Lung microvascular endothelial cell (primary cell): ENCODE measurements at places on chromosomes 7 and 10.
A peak's percentile ranks its signal among the peaks of the same experiment; 100 is the strongest.

DNA sequence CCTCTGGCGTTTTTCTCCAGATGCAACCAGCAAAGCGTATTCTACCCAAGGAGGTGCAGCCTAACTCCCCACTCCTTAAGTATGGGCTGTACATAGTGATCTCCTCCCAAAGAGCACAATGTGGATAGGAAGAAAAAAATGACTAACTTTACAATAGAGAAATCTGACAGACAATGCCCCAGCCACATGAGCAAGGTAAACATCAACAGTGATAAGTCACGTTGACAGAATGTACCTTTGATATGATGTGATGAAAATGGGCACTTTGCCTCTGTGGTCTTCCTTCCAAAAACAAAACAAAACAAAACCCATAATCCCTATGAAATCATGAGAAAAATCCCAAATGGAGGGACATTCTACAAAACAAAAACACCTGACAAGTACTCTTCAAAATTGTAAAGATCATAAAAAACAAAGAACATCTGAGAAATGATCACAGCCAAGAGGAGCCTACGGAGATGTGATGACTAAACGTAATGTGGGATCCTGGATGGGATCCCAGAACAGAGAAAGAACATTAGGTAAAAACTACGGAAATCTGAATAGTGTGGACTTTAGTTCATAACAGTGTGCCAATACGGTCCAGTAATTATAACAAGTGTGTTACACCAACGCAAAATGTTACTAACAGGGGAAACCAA, 50.6 kb downstream of the ABLIM1 start:
- peak; percentile 87 for DNase-seq

DNA sequence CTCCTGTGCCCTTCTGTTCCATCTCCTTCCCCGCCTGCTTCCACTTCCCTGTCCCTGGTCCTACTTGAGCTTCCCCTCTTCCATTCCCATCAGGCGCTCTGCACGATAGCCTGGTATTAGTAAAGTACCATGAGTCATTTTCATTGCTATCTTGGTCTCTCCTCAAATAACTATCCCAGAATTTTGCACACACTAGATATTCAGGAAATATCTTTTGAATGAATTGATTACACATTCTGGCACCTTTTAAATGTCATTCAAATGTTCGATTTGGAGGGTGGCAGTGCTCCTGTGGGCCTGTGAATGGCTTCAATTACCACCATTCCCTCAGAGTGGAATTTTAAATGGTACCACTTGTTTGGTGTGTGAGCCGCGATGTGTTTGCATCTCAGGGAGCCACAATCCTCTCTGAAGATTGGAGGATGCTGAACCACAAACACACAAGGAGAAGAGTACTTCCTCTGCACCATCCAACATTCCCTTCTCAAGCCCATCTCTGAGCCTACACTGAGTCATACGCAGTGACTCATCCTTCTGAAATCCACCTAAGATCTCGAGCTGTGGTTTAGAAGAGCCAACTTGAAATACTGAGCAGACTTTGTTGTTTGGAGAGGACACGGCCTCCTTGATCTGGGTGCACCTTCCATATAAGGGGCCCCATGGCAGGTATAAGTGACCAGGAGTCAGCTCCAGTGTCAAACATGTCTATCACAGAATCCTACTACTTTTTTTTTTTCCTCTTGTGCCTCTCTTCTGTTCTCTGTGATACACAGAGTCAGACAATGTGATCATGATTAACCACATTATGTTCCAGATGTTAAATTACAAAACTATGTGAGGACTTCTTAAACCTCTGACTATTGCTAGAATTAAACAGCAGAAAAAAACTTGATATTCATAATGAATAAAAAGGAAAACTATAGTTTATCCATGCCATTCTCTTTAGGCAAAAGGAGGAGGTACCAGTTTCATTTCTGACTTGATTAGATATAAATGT, 81.9 kb downstream of the BMPER start:
- peak; percentile 85 for DNase-seq

GRCh38 chr10:6282454-6282958, 79.8 kb downstream of the PFKFB3 start:
- DNase-seq = no peak

DNA sequence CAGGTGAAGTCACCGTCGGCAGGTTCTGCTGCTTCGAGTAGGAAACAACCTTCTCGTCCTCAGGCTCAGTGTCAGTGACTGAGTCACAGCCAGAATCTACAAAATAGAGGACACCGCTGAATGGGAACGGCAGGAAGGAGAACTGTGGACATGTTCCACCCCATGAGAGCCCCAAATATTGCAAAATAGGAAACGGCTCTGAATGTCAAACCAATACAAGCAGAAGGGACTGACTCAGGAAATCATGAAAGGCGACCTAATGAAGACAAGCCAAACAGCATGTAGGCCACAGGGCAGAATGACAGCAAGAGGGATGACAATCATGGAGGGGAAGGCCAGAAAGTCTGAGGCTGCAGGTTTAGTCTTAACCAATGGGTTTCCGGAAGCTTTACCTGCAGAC, 63.5 kb downstream of the PIK3AP1 start:
- peak; percentile 16 for DNase-seq

DNA sequence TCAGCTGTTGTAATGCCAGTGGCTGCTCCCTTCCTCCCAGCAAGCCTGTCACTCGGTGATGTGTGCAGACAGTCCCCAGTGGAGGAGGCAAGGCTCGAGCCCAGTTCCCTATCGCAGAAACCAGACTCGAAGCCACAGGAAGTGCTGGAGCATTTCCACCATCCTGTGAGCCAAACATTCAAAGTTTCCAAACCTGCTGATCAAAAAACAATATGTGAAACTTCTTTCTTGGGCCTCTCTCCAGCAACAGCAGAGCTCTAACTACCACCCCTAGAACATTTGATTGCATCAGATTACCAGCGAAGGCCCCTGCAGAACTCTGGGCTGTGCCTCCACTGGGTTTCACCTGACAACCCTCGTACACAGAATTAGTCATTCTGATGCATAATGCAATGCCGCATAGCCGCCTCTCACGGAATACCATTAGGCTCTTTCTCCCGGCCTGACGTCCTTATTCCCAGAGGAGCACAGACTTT, 94.0 kb downstream of the ELMO1 start:
- DNase-seq = peak; percentile 98

GRCh38 chr7:74038194-74038961, 10.4 kb downstream of the ELN start:
- no peak for DNase-seq

DNA sequence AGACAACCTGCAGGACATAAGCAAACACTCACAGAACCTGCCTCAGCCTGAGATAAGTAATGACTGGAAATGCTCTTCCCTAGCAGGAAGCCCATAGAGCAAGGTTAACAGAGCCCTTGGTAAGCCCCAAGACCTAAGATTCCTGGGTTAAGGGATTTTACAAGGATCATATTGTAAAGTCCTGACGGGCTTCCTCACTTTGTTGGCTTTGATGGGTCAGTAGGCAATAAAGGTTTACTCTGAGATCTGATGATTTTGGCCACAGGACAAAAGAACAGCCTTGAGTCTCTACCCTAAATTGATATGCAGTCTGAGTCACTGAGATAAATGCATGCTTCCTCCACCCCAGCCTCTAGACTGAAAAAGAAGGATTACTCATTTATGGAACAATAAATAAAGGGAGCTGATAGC, 270.8 kb downstream of the HTR7 start:
- no peak for DNase-seq

DNA sequence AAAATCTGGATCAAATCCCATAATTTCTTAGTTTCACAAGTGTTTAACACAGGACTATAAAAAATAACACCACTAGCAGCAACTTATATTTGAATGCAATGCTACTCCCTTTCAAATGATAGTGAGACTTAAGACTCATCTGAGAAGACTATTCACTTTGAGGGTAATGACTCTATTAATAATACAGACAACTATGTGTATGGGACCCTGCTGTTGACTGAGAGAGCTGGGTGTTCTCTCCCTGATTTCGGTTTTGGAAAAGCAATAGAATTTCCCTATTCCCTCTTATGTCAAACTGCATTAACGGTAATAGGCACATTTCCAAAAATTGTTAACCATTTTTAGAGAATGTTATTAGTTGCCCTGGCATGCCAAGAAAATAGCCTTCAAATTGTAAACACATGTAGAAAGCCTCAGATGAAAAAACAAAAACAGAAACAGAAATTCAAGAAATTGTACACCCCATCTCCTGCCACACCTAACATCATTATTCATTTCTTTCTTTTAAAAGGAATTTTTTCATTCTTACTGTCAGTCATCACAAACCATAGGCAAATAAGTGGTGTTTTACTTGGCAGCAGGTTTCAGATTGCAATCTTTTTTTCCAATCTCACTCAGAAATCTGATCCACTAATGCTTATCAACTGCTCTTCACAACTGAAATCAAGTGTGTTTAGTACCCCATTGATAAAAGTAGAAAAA, 153.7 kb downstream of the TFPI2 start:
- no peak for DNase-seq

DNA sequence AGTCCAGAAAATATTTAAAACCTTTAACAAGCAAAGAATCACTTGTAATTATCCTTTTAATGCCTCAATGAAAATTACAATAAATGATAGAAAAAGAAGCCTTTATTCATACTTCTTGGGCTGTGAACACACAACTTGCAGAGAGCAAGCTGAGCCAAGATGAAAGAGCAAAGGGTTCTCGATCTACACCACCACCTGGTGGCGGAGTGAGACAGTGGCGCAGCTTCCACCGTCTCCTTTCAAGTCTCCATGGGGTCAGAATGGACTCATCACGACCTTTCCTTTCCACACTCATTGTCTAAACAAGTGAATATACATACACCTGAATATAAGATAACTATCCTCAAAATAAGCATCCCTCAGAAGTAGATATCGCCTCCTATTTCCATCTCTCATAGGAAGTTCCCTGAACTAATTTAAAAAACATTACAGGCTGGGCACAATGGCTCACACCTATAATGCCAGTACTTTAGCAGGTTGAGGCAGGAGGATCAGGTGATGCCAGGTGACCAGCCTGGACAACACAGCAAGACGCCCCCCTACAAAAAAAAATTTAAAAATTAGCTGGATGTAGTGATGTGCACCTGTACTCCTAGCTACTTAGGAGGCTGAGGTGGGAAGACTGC, 40.7 kb downstream of the ATE1 start:
- DNase-seq = peak; percentile 73

GRCh38 chr7:23685731-23686130, 5.7 kb downstream of the FAM221A start:
- peak; percentile 3 for DNase-seq

DNA sequence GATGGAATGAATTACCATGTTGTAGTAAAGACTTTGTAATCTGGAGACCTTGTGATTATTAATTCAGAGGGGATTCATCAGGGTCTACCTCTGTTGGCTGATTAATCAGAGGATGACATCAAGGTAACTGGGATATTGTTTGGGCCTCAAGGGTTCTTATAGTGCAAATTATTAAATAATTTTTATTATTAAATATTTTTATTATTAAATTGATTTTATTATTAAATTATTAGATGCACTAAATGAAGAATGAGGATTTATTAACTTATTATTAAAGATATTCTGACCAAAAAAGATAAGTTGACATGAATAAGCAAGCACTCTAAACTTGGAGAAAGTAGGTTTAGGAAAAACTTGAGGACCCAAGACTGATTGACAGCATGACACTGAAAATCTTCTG, 661.7 kb downstream of the NRG3 start:
- DNase-seq = no peak

GRCh38 chr10:43012578-43012977, 64.3 kb upstream of the RET start:
- no peak for DNase-seq

DNA sequence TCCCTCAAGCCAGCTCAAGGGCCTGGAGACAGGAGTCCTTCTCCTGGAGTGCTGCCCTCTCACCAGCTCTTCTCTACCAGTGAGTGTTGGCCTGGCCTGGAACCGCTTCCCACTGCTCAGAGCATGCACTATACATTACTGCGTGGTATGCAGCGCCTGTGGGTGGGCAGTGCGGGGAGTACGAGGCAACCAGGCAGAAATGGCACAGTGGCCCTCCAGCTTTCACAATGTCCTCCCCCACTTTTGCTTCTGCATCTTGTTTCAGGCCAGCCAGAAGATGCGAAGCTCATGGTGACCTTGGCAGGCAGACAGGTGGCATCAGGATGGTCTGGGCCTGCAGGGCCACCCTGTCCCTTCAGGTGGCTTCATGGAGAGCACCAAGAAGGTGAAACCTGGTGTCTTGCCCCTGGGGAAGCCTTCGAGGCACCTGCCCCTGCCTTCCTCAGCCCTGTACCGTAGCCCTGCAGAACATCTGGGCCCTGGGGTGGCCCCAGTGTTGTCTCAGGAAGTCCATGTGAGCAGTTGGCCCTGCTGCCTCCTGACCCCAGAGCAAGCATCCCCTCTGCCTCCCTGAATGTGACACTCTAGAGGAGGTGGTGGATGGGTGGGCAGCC, 35.8 kb downstream of the RASGEF1A start:
- DNase-seq = no peak

DNA sequence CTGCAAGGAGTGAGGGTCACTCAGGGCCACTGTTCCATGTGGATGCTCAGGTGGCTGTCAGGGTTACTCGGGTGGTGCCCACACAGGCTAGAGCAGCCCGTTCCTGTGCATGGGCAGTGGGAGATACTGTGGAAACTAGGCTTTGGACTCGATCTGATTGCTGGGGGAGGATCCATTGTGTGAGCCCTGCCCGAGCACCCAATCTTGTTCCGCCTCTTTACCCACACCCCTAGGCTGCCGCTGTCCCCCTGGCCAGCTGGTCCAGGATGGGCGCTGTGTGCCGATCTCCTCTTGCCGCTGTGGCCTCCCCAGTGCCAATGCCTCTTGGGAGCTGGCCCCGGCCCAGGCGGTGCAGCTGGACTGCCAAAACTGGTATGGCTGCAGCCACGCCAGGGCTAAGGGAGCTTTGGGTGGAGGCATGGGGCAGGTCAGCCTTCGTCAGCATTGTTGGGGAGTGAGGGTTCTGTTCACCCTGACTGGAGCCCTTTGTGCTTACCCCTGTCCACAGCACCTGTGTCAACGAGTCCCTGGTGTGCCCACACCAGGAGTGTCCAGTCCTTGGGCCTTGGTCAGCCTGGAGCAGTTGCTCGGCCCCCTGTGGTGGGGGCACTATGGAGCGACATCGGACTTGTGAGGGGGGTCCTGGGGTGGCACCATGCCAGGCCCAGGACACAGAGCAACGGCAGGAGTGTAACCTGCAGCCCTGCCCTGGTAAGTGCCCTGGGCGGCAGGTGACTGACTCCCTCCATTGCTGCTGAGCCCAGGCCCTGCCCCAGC, 12.4 kb upstream of the ZNF862 start:
- DNase-seq = no peak
